ENCODE measurements at places on chromosomes 5 and 9.

DNA sequence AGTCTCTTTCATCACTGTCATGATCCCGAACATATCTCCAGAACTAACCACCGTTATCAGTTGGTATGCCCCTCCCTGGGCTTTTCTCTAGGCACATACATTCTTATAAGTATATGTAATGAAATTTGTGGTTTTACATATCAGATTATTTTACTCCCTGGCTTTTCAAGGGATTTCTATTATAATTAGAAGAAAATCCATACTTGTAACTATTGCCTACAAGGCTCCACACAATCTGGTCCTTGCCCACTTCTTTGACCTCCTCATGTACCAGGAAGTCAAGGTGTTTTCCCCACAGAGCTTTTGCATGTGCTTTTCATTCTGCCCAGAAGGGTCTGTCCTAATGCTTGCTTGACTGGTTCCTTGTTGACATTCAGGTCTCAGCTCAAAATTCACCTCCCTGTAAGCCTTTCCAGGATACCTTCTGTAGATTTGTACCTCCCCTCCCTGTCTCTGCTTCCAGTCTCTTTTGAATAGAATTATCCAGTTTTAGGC, 33.6 kb upstream of the HSD17B4 start:
- DNase-seq = no peak

DNA sequence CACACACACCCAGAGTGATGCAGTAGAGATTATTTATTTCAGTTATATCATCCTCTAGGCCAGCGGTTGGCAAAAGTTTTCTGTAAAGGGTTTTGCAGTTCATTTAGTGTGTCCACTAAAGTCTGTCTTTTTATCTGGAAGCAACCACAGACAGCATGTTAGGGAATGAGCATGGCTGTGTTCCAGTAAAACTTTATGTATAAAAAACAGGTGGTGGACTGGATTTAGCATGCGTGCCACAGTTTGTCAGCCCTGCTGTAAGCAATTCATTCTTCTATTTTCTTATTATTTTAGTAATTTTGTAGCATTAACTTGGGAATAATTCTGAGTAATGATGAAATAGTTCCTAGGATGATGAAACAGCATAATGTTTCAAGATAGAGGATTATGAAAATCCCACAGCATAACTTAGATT, 51.7 kb downstream of the CCNH start:
- no peak for DNase-seq

DNA sequence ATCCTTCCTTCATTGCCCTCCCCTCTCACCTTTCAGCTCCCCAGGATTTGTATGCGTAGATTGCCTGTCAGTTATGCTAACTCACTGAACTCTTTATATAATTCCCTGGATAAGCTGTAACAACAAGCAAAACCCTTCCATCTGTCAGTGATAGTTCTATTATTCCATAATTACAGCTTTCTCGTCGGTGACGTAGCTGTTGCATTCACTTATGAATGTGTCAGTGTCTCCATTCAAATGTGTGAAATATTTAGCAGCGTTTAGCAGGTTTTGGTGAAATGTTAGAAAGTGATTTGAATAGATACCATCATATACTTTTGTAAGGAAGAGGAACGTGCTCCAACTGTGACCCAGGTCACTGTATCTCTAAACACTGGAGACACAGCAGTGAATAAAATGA, 45.2 kb downstream of the PIP5K1B start:
- no peak for DNase-seq

DNA sequence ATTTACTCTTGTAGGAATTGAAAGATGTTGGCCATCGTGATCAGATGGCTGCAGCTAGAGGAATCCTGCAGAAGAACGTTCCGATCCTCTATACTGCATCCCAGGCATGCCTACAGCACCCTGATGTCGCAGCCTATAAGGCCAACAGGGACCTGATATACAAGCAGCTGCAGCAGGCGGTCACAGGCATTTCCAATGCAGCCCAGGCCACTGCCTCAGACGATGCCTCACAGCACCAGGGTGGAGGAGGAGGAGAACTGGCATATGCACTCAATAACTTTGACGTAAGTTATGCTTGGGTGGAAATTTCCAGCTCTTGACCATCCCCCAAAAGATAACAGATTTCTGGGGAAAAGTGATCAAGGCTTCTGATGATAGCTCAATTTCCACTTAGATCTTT, 50.6 kb downstream of the LRRTM2 start:
- no peak for DNase-seq

GRCh38 chr9:84301851-84302250, 38.7 kb downstream of the SLC28A3 start:
- no peak for DNase-seq

- DNase-seq = no peak
These were observed 1867.9 kb upstream of the NUDT12 start for GRCh38 chr5:105430516-105430915.

- DNase-seq = no peak
These were observed 66.0 kb downstream of the RASEF start for GRCh38 chr9:82996941-82997340.

DNA sequence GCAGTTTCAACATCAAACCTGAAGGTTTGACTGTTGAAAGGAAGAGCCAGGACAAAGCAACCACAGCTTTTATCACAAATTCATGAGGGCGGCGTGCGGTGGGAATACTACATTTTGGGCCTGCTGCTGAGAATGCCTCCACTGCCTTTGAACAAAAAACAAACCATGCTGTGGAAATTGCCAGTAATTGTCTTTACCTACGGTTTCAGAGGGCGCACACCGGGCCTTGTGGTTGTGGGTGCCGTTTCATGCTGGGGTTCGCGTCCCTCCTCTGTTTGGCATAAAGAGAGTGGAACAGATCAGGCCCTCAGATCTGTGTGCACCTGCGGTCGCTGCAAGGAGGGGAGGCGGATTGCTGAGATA, 27.6 kb upstream of the TCF7 start:
- DNase-seq = no peak

GRCh38 chr5:141250576-141250975, 5.4 kb downstream of the PCDHB15 start:
- DNase-seq = no peak

GRCh38 chr9:95529910-95530309, 13.1 kb upstream of the PTCH1 start:
- DNase-seq = no peak

GRCh38 chr9:125972012-125972729, 225.0 kb downstream of the PBX3 start:
- DNase-seq = no peak

DNA sequence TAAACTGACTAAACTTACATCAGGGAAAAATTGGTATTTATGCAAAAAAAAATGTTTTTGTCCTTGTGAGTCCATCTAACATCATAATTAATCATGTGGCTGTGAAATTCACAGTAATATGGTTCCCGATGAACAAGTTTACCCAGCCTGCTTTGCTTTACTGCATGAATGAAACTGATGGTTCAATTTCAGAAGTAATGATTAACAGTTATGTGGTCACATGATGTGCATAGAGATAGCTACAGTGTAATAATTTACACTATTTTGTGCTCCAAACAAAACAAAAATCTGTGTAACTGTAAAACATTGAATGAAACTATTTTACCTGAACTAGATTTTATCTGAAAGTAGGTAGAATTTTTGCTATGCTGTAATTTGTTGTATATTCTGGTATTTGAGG, 16.6 kb upstream of the SRP19 start:
- no peak for DNase-seq

GRCh38 chr9:136551401-136552116, 5.7 kb upstream of the NOTCH1 start:
- no peak for DNase-seq

GRCh38 chr5:3709068-3709716, 113.6 kb downstream of the IRX1 start:
- DNase-seq = no peak

- no peak for DNase-seq
These were observed 235.3 kb downstream of the SEC61B start for GRCh38 chr9:99457406-99457805.

DNA sequence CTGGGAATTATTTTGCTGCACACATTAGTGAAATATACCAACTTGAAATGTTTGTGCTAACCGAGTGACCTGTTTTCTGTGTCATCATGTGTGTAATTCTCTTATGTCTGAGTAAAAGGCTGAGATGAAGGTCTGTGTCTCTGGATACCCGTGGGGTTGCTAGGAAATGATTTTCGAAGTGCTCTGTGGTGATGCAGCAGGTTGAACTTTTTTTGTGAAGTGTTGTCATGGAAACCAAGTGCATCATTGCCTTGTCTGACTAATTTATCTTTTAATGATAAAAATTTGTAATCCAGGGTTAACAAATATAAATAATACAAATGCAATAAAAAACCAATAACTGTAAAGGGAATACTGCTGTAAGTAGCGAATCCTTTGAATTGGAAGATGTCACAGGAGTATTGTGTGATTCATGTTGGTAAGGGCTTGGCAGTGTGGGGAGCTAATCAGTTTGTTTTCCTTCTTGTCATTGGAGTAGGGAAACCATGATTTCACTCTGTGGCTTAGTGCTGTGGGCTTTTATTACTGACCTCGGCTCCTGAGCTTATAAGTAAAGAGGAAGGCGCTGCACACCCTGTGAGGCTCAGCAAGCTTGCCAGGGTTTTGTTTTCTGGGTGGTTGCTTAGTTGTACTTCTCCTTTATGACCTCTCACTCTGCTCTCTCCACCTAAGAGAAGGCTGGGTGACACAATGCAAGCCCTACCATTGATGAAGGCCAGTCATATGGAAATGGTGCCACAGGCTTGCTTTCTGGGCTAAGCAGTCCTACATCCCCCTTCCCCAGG, 22.3 kb downstream of the PDE8B start:
- DNase-seq = no peak

DNA sequence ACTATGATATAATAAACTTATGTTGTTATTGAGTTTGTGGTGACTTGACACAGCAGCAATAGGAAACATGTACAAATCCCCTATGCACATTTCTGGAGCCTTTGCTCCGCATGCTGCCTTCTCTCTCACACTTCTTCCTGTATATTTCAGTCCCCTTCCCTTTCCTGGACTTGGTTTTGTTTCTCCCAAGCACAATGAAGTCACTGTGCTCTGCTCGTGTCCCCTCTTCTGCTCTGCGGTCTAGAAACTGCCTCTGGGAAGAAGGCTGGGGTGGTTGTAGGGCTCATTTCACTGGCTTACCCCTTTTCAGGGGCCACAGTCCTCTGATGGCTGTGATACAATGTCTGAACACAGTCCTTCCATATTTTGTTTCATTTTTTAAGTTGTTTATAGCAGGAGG, 15.7 kb upstream of the FGD3 start:
- no peak for DNase-seq

DNA sequence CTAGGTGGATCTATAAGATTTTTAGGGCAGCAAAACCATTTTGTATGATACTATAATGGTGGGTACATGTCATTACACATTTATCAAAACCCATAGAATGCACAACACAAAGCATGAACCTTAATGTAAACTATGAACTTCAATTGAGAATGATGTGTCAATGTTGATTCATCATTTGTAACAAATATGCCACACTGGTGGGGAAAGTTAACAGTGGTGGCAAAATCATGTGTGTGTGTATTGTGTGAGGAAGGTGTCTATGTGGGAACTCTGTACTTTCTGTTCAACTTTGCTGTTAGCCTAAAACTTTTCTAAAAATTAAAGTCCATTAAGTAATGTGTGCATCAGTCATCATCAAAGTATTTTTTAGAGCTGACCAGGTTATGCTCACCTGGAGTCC, 38.9 kb downstream of the HAVCR1 start:
- DNase-seq = no peak

DNA sequence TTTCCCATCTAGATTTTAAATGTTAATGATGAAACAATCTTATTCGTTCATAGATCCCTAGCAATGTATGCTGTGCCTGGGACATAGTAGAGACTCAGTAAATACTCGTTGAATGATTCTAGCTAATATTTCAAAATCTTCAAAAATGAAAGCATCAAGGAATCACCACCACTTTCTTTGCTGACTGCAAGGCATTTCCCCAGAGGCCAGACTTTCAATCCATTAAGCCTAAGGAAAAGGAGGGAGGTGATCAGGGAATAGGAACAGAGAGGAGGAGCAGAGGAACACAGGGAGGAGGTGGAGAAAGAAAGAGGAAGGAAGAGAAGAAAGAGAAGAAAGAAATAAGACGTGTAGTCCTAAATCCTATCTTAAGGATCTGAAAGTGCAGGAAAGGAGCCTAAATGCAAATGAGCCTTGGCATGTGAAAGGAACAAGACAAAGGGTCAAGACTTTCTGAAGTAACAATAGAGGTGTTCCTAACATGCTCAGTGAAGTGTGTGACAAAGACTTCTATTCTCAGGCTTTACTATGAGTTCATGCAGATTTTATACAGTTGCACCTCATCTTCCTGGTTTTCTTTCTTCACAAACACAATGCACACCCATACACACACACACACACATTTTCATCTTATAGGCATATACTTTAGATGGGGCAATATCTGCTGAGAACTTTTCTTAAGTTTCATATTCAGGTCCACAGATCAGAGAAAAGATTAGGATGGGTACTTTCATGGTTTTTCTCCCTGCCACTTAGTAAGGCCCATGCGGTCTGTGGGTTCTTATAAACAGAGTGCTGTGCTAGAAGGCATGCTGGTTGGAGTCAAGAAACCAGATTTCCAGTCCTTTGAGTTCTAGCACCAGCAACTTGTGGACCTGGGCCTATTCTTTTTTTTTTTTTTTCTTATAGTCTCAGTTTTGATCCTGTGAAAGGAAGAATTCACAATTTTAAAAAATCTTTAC, 512.2 kb upstream of the TNC start:
- DNase-seq = no peak

DNA sequence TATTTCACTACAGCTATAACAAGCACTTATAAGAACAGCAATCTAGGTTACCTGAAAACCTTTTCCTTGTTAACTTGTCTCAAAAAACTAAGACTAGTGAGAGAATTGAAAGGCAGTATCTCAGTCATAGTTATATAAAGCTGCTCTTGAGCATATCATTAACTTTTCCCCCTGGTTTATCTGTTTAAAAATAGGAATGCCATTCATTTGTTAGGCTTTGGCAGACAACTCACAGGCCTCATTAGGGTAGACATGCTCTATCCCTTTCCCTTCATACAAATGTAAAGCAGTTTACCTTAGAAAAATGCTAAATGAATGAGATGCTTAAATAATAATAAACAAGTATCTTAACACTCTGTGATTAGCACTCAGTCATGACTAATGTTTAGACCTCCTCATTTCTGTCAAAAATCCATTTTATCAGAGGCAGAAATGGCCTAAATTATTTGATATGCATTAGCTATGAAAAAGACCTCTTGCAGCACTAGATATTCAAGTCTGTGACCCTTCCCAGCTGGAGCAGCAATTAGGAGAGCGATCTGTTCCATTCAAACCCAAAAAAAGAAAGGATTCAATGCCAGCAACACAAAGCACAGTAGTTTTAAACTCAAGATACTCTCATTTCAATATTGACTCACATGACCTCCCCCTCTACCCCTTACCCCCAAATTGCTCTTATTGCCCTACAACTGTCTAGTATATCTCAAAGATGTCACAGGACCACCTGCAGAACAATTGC, 1578.8 kb upstream of the WWC1 start:
- no peak for DNase-seq

- DNase-seq = no peak
These were observed 7.4 kb upstream of the RNF183 start for GRCh38 chr9:113310538-113310937.

Data from left forelimb (tissue), 1 donor.